ENCODE measurements at places on chromosomes 4 and X. TPM values are rescaled to one million over a fixed set of nuclear protein-coding genes. Genes with fewer than 3 reads are reported as not detected.

SCD5 gene
- polyA plus RNA-seq: 68.1 TPM

OPRPN gene
- not detected for polyA plus RNA-seq

DNA sequence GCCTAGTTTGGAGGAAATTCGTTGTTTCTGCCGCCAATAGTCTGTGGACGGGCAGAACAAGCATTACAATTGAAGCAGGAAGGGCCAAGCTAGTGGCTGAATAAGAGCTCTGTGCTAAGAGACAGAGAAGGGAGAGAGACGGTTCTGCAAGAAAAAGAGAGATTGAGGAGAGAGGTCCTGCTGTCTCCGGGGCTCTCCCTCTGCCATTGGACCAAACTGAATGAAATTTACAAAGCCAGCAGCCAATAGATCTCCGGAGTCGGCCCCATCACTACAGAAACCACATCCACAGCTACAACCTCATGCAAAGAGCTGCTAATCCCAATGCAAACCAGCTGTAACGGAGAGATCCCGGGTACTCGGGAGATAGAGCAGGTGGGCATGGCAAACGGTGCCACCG is at the start of gene NLGN4X:
Gene NLGN4X, minus strand, starts transcription at position 148 of the 400 bp plus-strand sequence. CDS start 77,401 bp downstream, outside the sequence.
- no peak for DNase-seq

CD38 gene
- polyA plus RNA-seq: 4.6 TPM

CENPVL1 gene
- polyA plus RNA-seq: 0.19 TPM

GRCh38 chr4:117327491-117327890 is 242.1 kb upstream of the TRAM1L1 start:
- DNase-seq: no peak

GPC3 gene
- 75.8 TPM for polyA plus RNA-seq

DNA sequence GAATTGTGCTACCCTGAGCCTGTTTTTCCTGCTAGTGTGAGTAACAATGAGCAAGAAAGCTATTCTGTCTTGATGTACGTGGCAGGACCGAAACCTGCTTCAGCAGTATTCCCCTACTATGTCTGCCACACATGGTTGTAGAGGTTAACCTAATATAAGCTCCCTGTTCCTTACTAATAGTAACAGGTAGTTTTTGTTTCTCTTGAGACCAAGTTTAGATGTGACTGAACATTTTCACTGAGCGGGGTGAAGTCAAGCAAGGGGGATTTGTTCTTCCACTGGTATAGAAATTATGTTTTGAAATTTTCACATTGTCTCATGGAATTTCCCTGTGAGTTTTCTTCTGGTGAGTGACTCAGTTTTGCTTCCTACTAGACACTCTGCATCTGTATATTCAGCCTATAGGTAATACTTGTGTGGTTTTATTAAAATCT is 37.3 kb downstream of the RRAGB start:
- no peak for DNase-seq

ZNF280C gene
- polyA plus RNA-seq: 4.7 TPM

- DNase-seq: no peak
Measured at GRCh38 chr4:48268956-48269860, at the start of gene TEC. Gene TEC, minus strand, starts transcription at chr4:48269838. Its CDS starts 41,224 bp downstream, at chr4:48228614.

DNA sequence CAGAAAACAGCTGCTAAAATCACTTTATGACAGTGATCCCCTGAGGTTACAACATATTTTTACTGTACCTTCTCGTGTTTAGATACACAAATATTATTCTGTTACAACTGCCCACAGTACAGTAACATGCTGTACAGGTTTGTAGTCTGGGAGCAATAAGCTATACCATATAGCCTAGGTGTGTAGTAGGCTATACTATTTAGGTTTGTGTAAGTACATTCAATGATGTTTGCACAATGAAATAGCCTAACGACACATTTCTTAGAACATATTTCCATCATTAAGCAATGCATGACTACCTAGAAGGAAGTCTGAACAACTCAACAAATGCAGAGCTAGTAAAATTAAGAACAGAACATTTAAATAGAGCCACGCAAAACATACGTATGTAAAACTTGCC is 112.7 kb downstream of the ZAR1 start:
- peak; percentile 71 for DNase-seq

RTL9 gene
- polyA plus RNA-seq: 0.31 TPM

DNA sequence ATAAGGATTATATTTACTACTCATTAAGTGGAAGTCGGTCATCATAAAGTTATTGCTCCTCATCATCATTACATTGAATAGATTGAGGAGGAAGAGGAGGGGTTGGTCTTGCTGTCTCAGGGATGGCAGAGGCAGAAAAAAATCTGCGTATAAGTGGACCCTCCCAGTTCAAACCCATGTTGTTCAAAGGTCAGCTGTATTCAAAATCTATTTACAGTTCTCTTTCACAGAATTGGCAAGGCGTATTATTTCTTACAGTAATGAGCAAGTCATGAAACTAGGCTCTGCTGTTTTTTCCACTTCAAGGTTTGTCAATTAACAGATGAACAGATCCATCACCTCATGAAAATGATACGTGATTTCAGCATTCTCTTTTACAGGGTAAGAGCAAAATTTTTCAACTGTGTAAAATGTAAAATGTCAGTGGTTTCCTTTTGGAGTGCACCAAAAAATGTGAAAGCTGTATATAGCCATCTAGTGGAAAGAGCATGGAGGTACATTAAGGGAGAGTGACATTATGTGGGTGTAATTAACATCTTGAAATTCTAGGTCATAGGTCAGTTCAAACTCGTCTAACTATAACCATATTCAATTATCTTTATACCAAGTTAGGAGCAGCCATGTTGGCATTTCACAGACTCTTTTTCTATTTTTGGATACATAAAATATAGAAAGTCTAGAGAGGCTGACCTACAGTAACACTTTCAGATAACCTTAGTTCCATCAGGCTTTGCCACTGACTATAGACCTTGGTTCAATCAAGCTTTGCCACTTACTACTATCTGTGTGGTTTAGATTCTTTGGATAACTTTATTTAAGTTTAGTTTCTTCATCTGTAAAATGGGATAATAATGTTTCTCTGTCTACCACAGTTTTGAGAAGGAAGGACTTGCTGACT is 30.1 kb downstream of the NEIL3 start:
- DNase-seq: peak; percentile 64

GRCh38 chr4:119752936-119753335 is 124.3 kb upstream of the PDE5A start:
- DNase-seq: no peak

GRCh38 chrX:16267431-16267830 is 100.2 kb downstream of the MAGEB17 start:
- no peak for DNase-seq

DNA sequence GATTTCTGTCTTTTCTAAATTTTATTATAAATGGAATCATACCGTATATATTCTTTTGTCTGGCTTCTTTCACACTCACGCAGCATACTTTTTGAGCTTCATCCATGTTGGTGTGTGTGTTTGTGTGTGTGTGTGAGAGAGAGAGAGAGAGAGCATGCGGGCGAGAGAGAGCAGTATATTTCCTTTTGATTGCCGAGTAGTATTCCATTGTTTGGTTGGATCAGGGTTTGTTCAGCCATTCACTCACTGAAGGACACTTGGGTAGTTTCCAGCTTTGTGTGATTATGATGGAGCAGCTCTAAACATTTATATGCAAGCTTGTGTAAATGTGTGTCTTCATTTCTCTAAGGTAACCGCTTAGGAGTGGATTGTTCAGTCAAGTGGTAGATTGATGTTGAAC is 3.1 kb upstream of the L1CAM start:
- no peak for DNase-seq

PNCK gene
- polyA plus RNA-seq: 128 TPM

GRCh38 chrX:87409113-87409841 is 108.3 kb upstream of the KLHL4 start:
- DNase-seq: no peak

DNA sequence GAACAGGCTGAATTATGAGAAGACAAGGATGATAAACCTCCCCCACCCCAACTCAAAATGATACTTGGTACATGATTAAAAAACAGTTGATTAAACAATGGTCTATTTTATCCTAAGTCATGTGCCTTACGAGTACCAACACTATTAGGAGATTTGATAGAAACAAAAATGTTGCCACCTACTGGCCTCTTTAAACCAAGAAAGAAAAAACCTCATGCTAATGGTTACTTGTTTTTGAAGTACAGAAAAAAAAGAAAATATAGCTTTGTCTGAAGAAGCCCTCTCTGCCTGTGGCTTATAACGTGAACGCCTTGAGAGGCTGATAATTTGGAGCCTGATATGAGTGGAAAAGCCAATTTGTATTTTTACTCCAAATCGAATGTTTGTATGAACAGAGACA is 538.2 kb downstream of the DMD start:
- no peak for DNase-seq

DNA sequence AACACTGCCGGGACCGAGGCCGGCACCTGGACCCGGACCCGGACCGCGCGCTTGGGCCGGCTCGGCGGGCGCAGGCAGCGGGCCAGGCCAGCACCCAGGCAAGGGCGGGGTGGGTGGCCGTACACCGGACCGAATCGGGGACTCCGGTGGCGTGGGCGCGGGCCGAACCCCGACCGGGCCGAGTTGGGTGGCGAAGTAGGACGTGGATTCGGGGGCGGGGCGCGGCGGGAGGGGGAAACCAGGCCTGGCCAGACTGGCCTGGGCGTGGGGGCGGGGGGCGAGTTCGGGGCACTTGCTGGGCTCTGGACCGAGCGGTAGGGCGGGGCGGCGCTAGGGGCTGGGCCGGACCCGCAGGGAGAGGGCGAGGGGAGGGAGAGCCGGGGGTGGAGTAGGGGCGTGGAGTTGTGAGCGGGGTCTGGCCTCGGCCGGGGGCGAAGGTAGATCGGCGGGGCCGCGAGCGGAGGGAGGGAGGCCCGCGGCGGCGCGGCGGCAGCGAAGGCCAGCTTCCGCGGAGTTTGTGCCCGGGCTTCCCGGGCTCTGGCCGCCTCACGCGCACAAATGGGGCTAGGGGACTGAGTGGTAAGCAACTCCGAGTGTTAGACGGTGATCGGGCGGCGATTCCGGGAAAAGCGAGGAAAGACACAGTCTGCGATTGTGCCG is 1.8 kb upstream of the BCORL1 start:
- DNase-seq: peak; percentile 40

DNA sequence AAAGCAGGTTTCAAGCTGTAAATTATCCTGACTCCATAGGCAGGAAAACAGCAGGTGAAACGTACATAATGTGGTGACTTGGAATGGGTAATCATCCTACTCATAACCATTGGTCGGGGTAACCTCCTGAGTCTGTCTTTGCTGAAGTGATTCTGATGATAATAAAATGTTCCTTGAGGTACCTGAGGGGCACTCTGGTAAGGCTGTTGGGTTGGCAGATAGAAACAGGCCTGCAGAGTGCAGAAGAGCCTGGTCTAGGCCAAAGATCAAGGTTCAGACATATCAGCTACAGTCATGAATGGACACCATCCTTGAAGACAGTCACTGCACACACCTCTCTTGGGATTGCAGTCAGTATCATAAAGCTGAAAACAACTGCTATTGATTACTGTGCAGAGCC is 174.7 kb upstream of the RPL34 start:
- peak; percentile 91 for DNase-seq

GRCh38 chr4:139696491-139696890 is 30.9 kb downstream of the MGST2 start:
- DNase-seq: no peak

RBM47 gene
- 98.4 TPM for polyA plus RNA-seq

ESX1 gene
- not detected for polyA plus RNA-seq

GRCh38 chr4:73687421-73687820 is 52.9 kb upstream of the CXCL8 start:
- DNase-seq: no peak

TKTL2 gene
- polyA plus RNA-seq: 0.01 TPM

- no peak for DNase-seq
Measured at GRCh38 chrX:84415140-84415539, 87.1 kb downstream of the HDX start.

- no peak for DNase-seq
Measured at GRCh38 chrX:125762954-125763353, 403.1 kb downstream of the DCAF12L2 start.

DNA sequence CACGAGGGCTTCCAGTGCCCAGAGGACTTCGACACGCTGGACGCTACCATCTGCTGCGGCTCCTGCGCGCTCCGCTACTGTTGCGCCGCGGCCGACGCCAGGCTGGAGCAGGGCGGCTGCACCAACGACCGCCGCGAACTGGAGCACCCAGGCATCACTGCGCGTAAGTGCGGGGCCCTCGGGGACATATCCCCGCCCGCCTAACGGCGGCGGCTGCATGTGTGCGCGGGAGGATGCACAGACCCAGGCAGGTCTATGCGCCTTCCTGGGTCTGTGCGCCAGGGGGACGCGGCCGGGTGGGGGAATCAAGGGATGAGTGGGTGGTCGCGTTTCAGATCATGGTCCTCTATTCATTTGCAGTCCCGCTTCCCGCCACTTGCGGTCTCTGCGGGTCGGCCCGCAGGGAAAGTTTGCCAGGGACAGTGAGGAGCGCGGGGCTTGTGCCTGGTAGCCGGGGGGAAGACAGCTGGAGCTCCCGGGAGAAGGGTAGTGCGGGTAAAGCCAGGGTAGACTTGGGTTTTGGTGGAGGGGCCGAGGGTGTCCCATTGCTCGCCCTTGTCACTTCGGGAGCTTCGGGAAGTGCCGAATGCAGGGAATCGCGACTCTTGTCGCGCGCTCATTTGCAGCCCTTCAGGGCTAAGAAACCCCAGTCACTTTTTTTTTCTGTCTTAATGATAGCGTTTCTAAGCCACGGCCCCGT is 1.0 kb downstream of the SHISA3 start:
- DNase-seq: no peak

FAAH2 gene
- polyA plus RNA-seq: 10.6 TPM

DNA sequence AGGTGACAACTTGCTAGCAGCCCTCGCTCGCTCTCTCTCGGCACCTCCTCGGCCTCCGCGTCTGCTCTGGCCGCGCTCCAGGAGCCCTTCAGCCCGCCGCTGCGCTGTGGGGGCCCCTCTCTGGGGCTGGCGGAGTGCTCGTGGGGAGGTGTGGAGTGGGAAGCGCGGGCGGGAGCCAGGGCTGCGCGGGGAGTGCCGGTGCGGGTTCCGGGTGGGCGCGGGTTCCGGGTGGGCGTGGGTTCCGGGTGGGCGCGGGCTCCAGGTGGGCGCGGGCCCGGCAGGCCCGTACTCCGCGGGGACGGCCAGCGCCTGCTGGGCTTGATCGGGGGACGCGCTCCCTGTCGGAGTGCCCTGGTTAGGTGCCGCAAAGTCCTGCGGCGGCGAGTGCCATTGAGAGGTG is 384.3 kb downstream of the GPM6A start:
- DNase-seq: no peak

EDA gene
- 25.1 TPM for polyA plus RNA-seq

TMPRSS11F gene
- polyA plus RNA-seq: not detected

DNA sequence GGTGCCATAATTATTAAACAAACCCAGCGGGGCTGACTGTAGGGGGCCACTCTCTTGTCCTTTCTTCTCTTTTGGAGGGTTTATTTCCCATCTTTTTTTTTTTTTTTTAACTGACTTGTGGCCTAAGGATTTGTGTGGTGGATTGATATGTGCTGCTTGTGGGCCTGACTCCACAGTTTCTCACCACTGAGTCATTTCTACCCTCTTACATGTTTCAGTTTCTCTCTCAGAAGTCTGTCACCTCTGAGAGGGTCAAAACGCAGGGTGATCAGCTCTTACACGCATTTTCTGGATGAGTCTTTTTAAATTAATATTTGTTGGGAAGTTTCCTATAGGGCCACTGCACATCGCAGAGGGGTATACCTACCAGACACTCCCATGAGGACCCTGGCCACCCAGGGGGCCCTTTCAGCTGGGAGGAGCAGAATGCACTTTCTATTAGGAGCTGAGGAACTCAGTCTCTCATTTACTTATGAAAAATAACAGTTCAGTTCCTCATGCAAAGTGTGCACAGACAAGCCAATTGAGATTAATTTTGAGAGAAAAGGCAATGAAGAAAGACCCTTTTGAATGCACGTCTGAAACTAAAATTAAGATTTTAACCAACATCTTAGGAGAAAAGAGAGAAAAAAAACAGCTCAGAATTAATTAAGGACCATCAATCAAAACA is 407.9 kb downstream of the TECRL start:
- no peak for DNase-seq

GRCh38 chr4:163332526-163333406 is at the start of gene NPY1R:
Gene NPY1R, minus strand, starts transcription at chr4:163332596. Its CDS starts 6,042 bp downstream, at chr4:163326554.
- DNase-seq: peak; percentile 63
